ENCODE measurements at places on chromosomes 2 and 18.
A peak's percentile ranks its signal among the peaks of the same experiment; 100 is the strongest.

DNA sequence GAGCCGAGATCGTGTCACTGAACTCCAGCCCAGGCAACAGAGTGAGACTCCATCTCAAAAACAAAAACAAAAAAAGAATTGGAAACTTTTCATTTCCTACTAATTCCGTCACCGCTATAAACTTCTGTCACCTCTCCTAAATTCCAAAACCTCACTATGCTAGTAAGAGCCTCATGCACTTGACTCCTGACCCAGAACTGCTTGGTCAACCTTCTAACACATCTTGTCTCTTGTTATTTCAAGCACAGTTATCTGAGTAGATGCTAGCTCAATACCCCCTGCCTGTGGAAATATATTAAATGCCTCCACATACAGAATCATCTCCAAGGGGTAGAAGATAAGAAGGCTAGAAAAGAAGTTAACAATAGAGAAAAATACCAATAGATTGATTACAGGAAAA, 703.3 kb downstream of the NRXN1 start:
- no peak for DNase-seq

DNA sequence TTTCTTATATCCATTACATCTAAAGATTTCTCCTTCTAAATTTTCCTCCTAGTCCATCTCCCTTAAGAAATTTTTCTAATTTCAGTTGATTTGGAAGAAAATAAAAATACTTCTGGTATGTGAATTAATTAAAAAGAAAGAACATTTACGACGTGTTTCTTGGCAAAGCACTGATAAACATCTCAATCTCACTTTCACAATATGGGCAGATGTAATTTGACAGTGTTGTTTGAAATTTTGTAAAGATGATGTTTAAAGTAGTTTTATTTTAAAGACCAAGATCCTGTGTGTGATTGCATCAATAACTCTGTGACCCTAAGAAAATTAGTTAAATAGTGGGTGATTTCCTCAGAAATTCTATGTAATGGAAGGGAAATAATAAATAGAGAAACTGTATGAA, 510.0 kb downstream of the PARD3B start:
- no peak for DNase-seq

- DNase-seq = peak; percentile 3
Measured at GRCh38 chr2:173076581-173077345, 1.1 kb downstream of the MAP3K20 start.

DNA sequence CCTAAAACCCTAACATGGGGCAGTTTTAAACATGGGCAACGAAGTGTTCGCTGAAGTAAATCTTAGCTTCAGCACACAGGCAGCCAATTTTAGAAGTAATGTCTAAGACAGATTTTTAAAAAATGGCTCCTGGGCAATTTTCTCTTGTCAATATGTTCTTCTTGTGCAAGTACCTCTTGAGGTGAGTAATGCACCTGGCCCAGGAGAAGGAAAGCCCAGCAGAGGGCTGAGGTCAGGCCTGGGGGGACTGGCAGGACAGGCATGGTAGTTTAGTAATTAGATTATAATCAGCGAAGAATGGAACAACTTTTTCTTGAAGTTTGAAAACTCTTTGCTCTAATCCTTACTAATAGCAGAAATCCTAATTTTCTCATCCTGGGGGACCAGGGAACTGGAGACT, 77.6 kb downstream of the SPRED2 start:
- no peak for DNase-seq

DNA sequence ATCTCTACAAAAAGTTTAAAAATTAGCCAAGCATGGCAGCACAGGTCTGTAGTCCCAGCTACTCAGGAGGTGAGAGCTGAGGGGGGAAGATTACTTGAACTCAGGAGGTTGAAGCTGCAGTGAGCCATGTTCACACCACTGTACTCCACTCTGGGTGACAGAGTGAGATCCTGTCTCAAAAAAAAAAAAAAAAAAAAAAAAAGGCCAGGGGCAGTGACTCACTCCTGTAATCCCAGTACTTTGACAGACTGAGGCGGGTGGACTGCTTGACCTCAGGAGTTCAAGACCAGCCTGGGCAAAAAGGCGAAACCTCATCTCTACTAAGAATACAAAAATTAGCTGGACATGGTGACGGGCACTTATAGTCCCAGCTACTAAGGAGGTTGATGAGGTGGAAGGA, 37.0 kb downstream of the PUM2 start:
- DNase-seq = no peak

- no peak for DNase-seq
Measured at GRCh38 chr2:204201507-204201906, 264.9 kb downstream of the ICOS start.

- no peak for DNase-seq
Measured at GRCh38 chr18:34709750-34710441, at the start of gene DTNA. DTNA (plus strand) TSS chr18:34710298; CDS start chr18:34755977, 45,679 bp downstream.

DNA sequence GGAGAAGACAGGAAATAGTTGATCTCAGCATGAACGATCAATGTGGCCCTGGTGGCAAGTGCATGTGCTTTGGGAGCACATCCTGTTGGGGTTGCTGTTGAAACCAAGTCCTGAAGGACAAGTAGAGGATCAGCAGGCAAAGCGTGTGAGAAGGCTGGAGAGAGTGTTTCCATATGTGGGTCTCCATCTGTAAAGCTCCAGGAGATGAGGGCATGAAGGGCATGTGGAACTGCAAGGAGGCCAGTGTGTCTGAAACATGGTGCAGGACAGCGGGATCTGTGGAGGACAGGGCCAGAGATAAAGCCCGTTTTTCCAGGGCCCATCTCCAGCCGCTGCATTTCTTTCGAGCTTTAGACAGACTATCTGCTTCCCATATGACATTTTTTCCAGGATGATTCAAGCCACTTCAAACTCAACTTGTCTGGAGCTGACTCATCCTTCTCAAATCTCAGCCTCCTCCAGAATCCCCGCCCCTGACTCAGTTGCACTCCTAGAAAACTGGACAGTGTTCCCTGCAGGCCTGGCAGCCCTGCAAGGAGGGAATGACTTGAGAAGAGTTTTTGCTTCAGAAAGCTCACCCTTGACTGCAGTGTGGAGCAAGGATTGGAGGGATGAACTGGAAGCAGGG, 226.1 kb downstream of the VAPA start:
- DNase-seq = no peak

- no peak for DNase-seq
Measured at GRCh38 chr2:19189391-19189790, 169.0 kb downstream of the OSR1 start.

GRCh38 chr2:239625156-239625845, 224.5 kb upstream of the HDAC4 start:
- DNase-seq = no peak

- DNase-seq = no peak
Measured at GRCh38 chr2:205646680-205647079, 35.6 kb upstream of the NRP2 start.

DNA sequence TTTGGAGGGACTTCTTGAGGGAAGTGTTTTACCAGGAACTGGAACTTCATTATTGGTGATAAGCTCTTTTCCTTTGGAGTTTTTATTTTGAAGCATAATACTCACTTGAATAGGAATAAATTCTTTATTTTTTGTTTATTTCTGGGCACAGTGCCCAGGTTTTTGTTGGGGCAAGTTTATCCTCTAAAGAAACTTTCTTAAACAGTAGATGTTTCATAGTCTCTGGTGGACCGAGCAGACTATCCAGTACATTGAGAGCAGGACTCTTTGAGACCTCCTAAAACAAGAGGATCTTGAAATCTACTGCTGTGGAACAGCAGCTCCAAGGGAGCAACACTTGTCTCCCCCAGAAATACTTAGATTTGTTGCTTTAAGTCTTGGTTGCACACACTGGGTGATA, 109.4 kb downstream of the PARD3B start:
- no peak for DNase-seq

- no peak for DNase-seq
Measured at GRCh38 chr2:39715095-39715494, 49.4 kb downstream of the TMEM178A start.

Measured in central memory CD4-positive, alpha-beta T cell (primary cell).